ENCODE measurements at places on chromosomes 13 and 19.
A peak's percentile ranks its signal among the peaks of the same experiment; 100 is the strongest.

GRCh38 chr13:111116856-111117255, 1.7 kb downstream of the ARHGEF7 start:
- H3K4me1 ChIP-seq, result peaks cover 13% of the 10 kb centered on the region
- DNase-seq, result no peak
- no peak overlapping the region for H3K4me3 ChIP-seq
- H3K27ac ChIP-seq, result no peak overlapping the region
- H3K36me3 ChIP-seq, result peaks cover 3% of the 10 kb centered on the region

DNA sequence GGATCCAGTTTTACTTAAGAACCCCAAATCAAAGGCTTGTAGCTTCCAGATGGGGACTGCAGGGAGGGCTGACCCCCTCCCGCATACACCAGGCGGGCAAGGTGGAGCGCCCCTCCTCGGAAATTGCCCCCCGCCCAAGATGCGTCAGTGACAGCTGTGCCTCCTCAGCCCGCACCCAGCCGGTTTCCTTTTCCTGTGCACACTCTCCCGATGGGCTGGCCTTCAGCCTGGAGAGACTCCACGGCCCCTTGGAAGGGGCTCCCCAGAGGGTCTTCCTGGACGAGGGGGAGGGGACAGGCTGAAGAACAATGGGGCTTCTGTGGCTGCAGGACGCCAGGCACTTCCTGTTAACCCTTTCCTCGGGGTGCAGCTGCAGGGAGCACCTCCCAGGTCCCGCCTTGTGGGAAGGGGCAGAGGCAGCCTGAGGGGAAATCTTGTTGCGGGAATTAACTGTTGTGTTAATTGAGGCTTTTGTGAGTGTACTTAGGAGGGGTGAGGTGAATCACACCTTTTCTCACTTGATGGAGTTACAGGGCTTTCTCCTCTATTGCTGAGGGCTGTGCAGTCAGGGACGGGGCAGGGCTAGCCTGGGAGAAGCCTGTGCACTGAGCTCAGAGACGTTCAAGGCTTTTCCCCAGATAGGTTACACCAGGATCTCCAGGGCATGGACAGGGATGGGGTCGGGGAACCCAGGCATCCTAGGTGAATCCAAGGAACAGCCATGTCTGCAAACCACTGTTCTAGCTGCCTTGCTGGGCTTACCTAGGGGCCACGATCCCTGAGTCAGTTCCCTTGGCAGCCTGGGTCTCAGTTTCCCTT, 14.3 kb downstream of the IER2 start:
- H3K36me3 ChIP-seq, result no peaks in the 10 kb centered on the region
- H3K4me3 ChIP-seq, result peak overlapping the region; percentile 85
- no peaks in the 10 kb centered on the region for H3K27me3 ChIP-seq

GRCh38 chr19:35112995-35113688, 2.5 kb upstream of the FXYD3 start:
- no peaks in the 10 kb centered on the region for H3K36me3 ChIP-seq
- no peak overlapping the region for H3K4me3 ChIP-seq
- DNase-seq, result no peak
- H3K27ac ChIP-seq, result no peak overlapping the region
- peaks cover 11% of the 10 kb centered on the region for H3K4me1 ChIP-seq
- peaks cover 4% of the 10 kb centered on the region for H3K27me3 ChIP-seq

DNA sequence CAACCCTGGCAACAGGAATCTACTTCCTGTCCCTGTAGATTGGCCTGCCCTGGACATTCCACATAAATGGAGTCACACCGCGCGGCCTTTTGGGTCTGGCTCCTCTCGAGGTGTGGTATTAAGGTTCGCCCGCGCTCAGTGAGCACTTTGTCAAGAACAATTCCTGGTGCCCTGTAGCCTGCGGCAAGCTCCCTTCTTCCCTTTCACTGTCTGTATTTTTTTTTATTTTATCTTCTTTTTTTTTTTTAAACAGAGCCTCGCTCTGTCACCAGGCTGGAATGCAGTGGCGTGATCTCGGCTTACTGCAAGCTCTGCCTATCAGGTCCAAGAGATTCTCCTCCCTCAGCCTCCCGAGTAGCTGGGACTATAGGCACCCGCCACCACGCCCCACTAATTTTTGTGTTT, 28.3 kb downstream of the PEX11G start:
- H3K36me3 ChIP-seq, result peaks cover 1% of the 10 kb centered on the region
- no peak for DNase-seq
- no peaks in the 10 kb centered on the region for H3K27me3 ChIP-seq

DNA sequence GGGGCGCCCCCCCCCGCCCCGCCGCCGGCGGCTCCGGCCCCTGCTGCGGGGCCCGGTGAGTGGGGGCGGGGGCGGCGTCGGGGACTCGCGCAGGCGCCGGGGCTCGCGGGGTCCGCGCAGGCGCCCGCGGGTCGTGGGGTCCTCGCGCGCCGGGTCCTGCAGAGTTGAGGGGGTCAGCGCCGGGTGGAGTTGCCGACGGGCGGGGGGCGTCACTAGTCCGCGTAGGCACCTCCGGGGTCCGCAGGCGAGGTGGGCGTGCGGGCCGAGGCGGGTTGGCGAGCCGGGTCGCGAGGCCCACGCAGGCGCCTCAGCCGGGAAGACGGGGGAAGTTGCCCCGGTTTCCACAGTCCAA, 365 bp downstream of the PPP6R1 start:
- peak; percentile 58 for DNase-seq
- H3K27me3 ChIP-seq, result no peaks in the 10 kb centered on the region
- H3K27ac ChIP-seq, result peak overlapping the region; percentile 99
- H3K36me3 ChIP-seq, result peaks cover 4% of the 10 kb centered on the region
- peaks cover 41% of the 10 kb centered on the region for H3K4me1 ChIP-seq
- H3K4me3 ChIP-seq, result peak overlapping the region; percentile 100

GRCh38 chr13:36919171-36919832, 736 bp downstream of the SMAD9 start:
- no peaks in the 10 kb centered on the region for H3K36me3 ChIP-seq
- peak overlapping the region; percentile 58 for H3K4me3 ChIP-seq
- H3K4me1 ChIP-seq, result peaks cover 8% of the 10 kb centered on the region

DNA sequence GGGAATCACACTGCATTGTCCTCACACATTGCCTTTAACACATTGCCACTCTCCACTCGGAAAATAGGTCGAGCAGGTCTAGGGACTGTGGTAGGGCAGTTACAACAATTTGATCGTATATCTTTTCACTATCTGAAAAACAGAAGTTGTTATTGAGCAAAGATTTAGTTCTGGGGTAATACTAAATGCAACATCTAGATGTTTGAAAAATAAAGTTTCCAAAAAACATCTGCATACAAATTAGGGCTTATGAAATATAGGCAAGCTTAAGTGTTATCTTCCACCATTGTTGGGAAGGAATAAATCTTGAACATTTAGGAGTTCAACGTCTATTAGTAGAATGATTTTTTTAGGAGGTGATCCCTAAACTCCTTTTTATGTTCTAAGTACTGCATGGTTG, 768 bp upstream of the HS6ST3 start:
- peak overlapping the region; percentile 47 for H3K4me3 ChIP-seq
- H3K27ac ChIP-seq, result no peak overlapping the region
- H3K27me3 ChIP-seq, result peaks cover 53% of the 10 kb centered on the region

- no peak overlapping the region for H3K4me3 ChIP-seq
- H3K27ac ChIP-seq, result no peak overlapping the region
- no peaks in the 10 kb centered on the region for H3K36me3 ChIP-seq
- H3K4me1 ChIP-seq, result no peaks in the 10 kb centered on the region
- DNase-seq, result no peak
Measured at GRCh38 chr13:65336087-65336749, 1893.9 kb downstream of the PCDH9 start.

DNA sequence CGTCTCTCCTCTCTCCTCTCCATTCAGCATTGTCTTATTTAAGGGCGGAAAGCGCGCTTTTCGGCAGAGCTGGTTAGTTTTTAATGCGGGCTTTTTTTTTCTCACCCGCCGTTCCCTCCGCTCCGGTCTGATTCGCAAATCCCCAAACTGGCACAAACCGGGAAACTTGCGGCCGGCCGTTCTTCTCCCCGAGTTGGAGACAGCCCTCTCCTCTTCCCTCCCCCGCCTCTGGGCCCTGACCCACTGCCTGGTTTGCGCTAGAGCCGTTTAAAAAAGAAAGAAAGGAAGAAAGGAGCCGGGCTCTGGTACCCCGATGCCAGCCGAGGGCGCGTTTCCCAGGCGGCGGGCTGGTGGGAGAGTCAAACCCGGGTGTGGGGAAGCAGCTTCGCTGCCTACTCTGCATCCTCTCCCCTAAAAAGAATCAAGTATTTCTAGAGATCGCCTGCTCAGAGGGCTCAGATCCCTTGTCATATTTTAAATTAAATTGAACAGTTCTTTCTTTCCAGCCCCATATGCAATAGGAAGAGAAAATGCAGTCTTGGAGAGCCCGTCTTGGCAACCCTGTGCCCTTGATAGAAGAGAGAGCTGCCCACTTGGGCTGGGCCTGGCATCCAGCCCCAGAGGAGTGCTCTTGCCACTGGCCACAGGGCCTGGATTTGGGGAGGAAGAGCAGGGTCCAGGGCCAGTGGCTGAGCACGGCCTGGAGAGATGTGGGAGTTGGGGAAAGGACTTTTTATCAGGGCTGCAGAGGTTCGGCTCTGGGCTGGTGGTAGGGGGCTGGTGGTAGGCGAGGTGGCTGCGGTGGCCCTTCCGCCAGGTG, 19.0 kb downstream of the NFIX start:
- H3K27ac ChIP-seq, result no peak overlapping the region
- peak overlapping the region; percentile 77 for H3K4me3 ChIP-seq
- H3K4me1 ChIP-seq, result peaks cover 28% of the 10 kb centered on the region
- peaks cover 5% of the 10 kb centered on the region for H3K36me3 ChIP-seq
- DNase-seq, result no peak

DNA sequence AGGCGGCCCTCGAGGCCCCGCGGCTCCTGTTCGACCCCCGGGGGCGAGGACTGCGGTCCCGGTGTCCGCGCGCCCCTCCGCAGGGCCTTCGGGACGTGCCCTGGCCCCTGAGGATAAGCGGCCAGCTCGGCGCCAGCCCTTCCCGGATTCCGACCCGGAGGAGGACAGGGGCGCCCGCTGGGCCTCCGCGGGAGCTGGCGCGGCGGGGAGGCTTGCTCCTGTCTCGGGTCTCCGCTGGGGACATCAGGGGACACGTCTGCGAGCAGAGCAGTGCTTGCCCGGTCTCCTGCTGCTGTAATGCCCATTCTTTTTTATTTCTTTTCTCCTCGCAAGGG, 829 bp downstream of the B3GLCT start:
- H3K27ac ChIP-seq, result peak overlapping the region; percentile 87
- H3K27me3 ChIP-seq, result peaks cover under 1% of the 10 kb centered on the region
- peaks cover 2% of the 10 kb centered on the region for H3K36me3 ChIP-seq
- peak overlapping the region; percentile 83 for H3K4me3 ChIP-seq
- H3K4me1 ChIP-seq, result peaks cover 28% of the 10 kb centered on the region

DNA sequence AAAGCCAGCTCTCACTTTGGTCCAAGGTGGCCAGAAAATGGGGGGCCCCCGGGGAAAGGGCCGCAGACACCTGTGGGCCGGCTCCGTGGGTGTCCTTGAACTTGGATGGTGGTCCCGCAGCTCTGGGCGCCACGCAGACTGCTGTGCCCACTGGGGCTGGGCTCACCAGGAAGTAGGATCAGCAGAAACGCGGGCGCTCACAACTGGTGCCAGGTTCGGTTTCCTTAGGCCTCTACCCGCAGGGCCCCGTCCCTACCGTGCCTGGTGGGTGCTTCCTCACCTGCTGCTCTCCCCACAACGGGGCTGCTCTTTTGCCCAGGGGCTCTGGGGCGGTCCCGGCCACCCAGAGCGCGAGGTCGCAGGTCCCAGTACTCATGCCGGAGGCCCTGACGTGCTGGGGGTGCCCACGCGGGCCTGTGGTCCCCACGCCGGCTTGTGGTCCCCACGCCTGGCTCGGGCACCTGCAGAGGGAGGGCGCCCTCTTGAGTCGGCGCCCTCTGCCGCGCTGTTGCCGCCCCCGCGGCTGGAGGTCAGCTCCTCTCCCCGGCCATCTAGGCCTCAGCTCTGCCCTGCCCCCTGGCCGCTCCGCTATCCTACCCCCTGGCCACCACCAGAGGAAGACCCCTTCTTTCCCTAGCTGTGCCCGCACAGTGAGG, 1303.6 kb downstream of the UQCRFS1 start:
- DNase-seq, result no peak
- H3K27me3 ChIP-seq, result no peaks in the 10 kb centered on the region
- H3K27ac ChIP-seq, result no peak overlapping the region
- no peaks in the 10 kb centered on the region for H3K36me3 ChIP-seq
- no peaks in the 10 kb centered on the region for H3K4me1 ChIP-seq
- no peak overlapping the region for H3K4me3 ChIP-seq

DNA sequence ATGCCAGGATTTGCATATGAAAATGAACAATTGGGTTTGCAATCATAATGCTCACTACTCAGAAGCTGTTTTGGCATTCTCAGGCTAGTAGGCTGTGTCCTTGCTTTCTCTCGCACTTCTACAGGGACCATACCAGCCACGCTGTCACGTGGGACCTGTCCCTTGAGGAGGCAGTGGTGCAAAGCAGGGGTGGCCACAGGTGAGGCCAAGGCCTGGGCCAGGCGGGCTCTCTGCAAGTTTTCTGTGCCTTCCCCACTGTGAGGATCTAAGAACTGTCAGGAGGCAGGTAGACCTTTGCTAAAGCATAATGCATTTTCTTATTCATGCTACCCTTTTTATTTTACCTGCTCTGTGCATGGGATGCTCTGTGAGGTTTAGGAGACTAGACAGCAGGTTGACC, 89.4 kb upstream of the IRS2 start:
- H3K27me3 ChIP-seq, result peaks cover 56% of the 10 kb centered on the region
- peaks cover 2% of the 10 kb centered on the region for H3K36me3 ChIP-seq
- peaks cover 7% of the 10 kb centered on the region for H3K4me1 ChIP-seq
- no peak for DNase-seq
- H3K27ac ChIP-seq, result no peak overlapping the region

GRCh38 chr13:52025475-52026245, 1.2 kb downstream of the UTP14C start:
- no peaks in the 10 kb centered on the region for H3K27me3 ChIP-seq
- H3K27ac ChIP-seq, result no peak overlapping the region
- peaks cover 23% of the 10 kb centered on the region for H3K4me1 ChIP-seq
- H3K36me3 ChIP-seq, result peaks cover 11% of the 10 kb centered on the region

Measured in T-helper 17 cell (primary cell).